ENCODE measurements at places on chromosomes 7 and 10.

DNA sequence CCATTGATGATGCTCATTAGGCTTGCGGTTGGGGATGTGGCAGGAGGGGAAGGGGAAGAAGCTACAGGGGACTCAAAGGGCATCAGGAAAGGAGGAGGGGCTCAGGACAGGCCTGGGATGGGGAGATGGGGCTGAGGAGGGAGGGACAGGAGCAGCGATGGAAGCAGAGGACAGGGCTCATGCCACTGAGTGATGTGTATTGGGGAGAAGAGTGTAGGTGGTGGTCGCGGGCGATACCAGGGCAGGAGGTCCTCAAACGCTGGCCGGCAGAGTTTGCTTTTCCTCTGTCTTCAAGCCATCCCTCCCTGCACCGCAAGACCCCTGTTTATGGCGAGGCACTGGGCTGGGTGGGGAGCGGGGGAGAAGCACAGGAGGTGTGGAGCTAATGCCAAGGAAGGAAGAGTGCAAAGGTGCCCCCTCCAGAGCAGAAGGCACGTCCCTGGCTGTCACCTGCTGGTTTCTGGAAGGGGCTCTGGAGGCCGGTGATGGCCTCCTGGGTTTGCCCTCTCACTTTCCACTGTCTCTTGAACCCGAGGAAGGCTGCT, 134.7 kb downstream of the SVIL start:
- no peak for DNase-seq

GRCh38 chr10:31090894-31091607, 59.4 kb upstream of the ZNF438 start:
- no peak for DNase-seq

- no peak for DNase-seq
These were observed 6.5 kb downstream of the ASB13 start for GRCh38 chr10:5659702-5660528.

- peak; percentile 43 for DNase-seq
These were observed 6.5 kb downstream of the MNX1 start for GRCh38 chr7:157003756-157004520.

GRCh38 chr7:141702047-141702567, at the start of gene DENND11:
TSS of gene DENND11 (minus strand) at chr7:141702166. CDS start at chr7:141702153, 13 bp downstream.
- peak; percentile 32 for DNase-seq

- DNase-seq, result no peak
These were observed 9.6 kb downstream of the NEURL1 start for GRCh38 chr10:103502849-103503660.

- no peak for DNase-seq
These were observed 85.4 kb upstream of the PHYHIPL start for GRCh38 chr10:59090817-59091622.

- DNase-seq, result no peak
These were observed 181.0 kb upstream of the TMEM106B start for GRCh38 chr7:12030116-12030515.

DNA sequence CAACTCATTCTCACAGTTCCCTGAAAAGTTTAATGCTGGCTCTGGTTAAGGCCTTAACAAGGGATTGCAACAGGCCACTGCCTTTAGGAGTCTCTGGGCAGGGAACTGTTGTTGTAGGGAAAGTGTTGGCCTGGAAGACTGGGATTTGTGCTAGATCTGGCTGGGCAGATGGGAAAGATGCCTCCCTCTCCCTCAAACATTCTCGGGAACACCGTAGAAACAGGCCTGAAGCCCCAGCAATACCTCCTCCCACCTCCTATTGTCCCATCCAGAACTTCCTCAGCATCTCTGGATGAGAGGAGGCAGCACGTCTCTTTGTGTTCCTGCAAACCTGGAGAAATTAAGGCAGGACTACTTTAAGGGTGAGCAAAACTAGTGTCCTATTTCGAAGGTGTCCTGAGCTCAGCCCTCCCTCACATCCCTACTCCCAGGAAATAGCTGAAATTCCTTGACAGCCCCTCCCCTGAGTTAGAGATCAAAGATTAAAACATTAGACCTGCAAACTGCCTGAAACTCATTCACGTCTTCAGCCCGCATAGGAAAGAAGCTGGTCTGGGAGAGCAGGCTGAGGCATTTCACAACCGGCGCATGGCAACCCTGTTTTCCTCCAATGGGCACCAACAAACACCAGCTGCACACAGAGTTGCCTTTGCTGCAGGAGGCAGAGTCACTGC, 10.9 kb upstream of the MAP3K8 start:
- peak; percentile 38 for DNase-seq

DNA sequence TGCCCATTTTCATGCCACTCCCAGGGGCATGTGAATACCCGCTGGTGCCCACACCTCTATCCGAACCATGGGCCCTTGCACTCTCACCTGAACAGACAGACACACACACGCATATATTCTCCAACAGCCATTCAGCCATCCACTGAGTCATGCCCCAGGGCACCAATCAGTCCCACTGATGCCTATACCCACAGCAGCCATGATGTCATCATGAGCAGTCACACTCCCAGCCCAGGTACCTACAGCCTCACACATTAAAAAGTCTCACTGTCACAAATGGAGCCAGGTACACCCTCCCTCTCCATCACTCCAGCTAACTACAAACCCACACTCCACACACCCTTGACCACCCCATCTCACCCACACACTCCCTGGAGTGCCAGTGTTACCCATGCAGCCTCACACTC, 12.2 kb downstream of the VSIR start:
- DNase-seq, result no peak

GRCh38 chr10:75722020-75722419, 290.6 kb downstream of the LRMDA start:
- no peak for DNase-seq

GRCh38 chr10:127444155-127444554, 105.0 kb upstream of the NPS start:
- DNase-seq, result no peak

DNA sequence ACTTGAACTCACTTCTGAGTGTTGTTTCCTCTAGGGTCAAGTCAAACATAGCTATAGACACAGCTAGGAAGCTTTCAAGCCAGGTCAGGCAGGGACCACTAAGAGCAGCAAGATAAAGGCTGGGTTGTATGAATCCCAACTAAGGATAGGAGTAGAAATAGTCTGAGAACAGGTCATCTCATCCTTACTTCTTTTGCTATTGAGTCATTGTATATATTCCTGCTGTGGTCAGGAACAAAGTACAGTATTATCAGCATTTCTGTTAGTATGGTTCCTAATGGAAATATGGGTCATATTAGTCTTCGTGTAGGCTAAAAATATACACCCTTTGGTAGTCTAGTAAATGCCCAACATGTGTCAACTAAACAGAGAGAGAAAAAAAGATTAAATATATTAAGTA, 145.3 kb downstream of the BTAF1 start:
- no peak for DNase-seq

GRCh38 chr7:18855796-18856195, 261.6 kb downstream of the TWIST1 start:
- DNase-seq, result no peak

- peak; percentile 50 for DNase-seq
These were observed 52.7 kb downstream of the HIPK2 start for GRCh38 chr7:139725077-139725476.

DNA sequence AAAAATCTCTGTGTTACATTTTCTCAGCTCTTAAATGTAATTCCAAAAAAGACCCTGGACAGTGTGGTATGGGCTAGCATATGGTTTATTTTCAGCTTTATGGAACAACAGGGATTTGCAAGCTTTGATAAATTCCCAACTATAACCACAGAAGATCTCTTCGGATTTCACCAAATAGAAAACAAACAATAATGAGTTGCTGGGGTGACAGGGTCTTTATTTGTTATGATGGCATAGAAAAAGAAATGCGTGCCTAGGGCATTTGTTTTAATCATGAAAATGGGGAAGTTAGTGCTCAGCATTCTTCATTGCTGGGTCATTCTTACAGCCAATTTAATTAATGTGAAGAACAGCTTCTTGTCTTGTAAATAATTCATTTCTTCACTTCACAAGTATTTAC, 139.0 kb downstream of the LRRN3 start:
- no peak for DNase-seq

DNA sequence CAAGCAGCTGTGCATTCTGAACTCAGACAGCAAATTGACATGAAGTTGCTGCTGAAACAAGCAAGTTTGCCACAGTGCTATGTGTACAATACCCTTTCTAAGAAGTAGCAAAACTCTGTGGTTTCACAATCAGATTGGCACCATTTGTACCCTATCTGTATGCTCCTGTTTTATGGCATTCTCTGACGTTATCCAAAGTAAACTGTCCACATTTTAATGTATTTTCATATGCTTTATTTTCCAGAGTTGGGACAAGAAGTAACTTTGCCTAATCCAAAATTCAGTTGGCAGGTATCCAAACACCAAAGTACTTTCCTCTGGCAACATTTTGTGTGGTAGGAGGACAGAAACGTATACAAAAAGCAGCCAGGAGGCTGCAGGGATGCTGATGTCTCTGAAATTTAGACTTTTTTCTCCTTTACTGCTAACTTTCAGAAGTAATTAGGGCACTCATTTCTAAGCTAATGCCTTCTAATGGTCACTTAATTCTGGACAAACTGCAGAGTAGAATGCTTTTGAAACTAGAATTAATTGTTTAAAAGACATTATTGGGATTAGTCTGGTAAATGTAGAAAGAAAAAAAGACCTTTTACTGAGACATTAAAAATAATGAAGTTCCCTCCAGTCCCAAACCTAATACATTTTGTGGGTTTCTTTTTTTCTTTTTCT, 414.7 kb upstream of the NRP1 start:
- no peak for DNase-seq

DNA sequence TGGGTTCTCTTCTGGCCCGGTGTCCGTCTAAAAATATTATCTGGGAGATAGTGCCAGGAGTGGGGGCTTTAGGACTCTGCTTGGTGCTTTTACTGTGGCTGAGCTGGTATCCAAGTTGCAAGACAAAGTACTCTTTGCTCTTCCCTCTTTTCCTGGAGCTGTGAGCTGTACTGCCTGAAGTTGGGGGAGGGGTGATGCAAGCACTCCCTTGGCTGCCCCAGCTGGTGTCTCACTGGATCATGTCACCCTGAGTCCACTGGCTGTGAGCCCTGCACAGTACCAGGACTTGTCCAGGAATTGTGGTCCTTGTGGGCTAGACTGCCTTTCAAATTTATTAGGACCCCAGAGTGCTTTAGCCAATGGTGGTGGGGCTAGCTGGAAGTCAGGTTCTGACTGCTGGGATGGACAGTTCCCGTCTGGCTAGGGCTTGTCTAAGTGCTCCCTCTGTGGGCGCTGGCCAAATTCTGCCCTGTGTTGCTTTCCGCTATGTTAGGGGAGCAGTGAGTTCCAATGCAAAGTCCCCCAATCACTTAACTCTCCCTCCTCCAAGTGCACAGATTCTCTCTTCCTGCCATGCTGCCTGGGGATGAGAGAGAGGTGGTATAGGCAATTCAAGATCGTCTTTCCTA, 13.1 kb downstream of the CC2D2B start:
- DNase-seq, result no peak

DNA sequence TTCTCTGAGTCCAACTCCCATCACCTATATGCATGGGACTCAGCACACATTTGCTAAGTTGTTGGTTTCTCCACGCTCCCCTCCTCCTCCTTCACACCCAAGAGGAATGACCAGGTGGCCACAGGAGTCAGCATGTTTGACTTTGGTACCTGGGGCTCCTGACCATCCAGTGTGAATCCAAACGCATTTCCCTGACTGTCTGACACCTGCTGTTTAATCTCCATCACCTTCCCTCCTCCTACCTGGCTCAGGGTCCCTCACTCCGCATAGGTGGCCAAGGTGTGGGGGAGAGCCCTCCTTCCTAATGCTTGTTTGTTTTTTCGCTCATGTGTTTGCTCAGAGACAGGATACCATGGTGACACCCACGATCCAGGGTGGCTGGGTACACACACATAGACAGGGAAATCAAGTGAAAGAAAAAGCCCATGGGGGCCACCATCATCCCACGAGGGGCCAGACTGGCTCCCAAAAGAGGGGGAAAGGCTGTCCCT, 194.9 kb downstream of the KCNMA1 start:
- no peak for DNase-seq
